Tongue (tissue), 3 donors: ENCODE measurements at places on chromosomes 16 and 17.

DNA sequence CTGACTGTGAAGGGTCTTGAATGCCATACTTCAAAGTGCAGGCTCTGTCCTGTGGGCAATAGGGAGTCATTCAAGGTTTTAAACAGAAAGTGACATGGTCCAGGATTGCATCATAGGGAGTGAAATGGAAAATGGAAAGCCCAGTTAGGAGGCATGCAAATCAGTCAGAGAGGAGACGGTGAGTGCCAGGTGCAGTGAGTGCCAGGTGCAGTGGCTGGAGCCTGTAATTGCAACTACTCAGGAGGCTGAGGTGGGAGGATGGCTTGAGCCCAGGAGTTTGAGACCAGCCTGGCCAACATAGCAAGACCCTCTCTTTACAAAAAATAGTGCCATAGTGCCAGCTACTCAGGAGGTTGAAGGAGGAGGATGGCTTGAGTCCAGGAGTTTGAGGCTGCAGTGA, 35.2 kb upstream of the SIAH1 start:
- no peak for DNase-seq

DNA sequence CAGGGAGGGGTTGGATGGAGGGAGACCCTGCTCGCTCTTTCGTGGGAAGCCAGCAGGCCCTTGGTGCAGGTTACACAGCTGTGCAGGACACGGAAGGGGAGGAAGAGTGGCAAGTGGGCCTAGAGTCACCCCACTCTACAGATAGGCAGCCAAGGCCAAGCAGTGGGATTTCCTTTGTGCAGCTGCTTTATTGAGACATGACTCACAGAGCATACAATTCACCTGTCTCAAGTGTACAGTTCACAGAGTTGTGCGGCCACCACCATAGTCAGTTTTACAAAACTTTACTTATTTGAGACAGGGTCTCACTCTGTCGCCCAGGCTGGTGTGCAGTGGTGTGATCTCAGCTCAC, 91.2 kb upstream of the CIBAR2 start:
- DNase-seq = no peak

DNA sequence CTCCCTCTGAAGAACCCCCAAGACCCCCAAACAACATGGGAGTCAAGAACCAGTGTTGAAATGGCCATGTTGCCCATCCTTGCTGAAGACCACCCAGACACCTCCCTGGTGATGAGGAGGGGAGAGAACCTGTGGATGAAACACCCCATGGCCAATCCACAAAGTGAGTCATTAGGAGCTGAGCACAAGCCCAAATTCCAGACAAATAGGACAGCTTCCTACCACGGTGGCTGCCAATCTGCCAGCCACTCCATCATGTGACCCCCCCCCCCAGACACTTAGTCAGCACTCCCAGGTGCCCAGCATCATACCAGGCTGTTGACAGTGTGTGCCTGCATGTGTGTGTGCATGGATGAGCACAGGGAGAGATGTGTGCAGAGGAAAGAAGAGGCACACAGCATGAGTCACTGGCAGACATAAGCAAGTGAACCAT, 26.4 kb upstream of the RPL38 start:
- DNase-seq = no peak

- DNase-seq = no peak
These were observed 21.4 kb downstream of the KCNJ12 start for GRCh38 chr17:21397341-21398190.

DNA sequence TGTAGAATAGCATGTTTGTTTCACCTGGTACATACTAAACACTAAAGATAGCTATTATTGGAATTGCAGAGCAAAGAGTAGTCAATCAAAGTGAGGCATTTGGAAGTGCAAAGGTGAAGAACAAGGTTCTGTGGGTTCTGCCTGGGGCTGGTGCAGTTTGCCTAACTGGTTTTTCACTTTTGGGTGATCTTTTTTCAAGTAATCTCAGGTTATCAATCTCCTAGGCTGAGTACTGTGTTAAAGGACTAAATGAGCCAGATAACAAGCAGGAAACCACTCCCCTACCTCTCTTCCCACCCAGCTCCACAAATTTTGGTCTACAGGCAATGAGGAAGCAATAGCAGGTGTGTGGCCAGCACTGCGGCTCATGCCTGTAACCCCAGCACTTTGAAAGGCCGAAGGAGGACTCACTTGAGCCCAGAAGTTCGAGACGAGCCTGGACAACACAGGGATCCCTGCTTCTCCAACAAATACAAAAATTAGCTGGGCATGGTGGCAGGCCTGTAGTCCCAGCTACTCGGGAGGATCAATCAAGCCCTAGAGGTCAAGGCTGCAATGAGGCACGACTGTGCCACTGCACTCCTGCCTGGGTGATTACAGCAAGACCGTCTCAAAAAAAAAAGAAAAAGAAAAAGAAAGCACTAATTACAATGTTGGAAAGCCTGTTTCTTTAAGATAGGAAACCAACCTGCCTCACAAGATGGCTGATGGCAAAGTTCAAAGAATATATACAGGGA, 2.0 kb upstream of the NTAN1 start:
- DNase-seq = no peak

- peak; percentile 95 for DNase-seq
These were observed 36.1 kb downstream of the RNF112 start for GRCh38 chr17:19447085-19447583.

DNA sequence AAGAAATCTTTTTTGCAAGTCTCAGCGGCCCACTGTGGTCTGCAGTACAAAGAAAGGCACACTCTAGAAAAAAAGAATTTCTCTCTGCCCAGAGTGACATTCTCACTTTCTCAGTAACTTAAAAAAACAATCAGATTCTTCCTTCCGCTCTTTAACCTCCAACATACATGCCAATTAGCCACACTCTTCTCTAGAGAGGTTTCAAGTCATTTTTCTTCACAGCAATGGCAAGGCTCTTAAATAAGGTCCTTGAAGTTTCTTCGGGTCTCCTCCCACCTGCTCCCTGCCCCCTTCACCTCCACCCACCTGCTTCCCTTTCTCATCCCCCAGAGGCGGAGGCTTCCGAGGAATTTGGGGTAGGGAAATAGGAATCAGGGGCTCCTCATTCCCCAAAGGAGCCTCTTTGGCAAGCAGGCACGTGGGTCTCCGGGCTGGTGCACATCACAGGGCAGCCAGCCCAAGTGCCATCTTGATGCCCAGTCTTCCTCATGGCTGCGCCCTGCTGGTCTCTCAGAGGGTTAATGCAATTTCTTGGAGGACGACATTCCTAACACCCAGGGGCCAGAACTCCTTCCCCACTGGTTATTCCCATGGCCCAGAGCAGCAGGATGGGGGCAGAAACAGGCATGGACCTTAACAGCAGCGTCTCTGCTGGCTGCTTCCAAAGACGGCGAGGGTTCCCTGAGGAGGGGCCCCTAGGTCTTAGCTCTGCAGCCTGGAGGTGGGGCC, 855 bp upstream of the MEOX1 start:
- no peak for DNase-seq

- DNase-seq = no peak
These were observed 6.2 kb downstream of the ENGASE start for GRCh38 chr17:79080761-79081290.

GRCh38 chr17:59534583-59534982, 30.8 kb upstream of the DHX40 start:
- DNase-seq = no peak

DNA sequence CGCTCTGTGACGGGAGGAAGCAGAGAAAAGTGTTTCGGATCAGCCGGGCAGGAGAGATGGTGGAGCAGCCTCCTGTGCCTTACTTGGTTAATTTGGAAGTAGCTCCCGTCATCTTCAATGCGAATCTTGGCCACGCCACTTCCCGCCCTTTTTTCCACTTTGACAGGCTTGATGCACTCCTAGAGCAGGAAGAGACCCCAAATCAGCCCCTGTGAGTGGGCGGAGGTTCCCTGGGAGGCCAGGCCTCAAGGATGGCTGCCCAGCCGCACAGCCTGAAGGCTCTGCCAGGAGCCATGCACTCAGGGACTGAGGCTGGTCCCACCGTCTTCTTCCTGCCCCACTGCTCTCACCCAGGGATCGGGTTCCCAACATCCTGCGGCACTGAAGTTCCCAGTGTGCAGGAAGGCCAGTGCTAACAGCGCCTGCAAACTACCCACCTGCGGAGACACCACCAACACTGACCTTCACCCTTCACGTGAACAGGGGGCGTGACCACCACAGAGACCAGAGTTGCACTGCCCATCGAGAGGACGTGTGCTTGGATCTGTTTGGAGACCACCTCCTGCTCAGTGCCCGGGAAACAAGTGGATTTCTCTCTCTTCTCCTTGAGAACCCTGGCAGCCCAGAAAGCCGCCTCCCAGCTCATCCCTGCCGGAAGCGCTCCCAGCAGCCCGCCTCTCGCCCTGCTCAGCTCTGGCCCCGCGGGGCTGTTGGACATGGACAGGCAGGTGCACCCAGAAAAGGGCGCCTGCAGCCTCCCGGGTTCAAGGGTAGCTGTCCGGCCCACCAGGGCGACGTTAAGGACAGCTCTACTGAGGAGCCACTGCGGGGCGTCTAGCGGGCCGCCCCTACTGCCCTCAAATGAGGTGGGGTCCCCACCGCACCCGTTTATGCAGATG, 988 bp downstream of the CIAO3 start:
- no peak for DNase-seq

DNA sequence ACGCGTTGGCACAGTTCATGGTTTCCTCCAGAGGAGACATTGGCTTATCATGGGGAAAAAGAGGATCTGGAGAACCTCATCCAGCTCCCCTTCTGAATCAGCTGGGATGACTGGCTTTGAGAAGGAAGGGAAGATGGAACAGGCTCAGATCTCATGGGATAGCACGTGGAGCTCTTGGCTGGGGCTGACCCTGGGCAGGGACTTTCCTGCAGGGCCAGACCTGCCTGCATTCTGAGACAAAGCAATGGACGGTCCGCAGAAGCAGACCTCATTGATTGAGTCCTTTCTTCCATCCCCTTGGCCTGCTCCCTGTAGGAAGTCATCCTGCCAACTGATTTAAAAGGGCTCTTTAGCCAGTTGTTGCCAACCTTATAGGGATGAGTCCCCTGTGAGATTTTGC, 26.2 kb downstream of the PLCD3 start:
- no peak for DNase-seq

DNA sequence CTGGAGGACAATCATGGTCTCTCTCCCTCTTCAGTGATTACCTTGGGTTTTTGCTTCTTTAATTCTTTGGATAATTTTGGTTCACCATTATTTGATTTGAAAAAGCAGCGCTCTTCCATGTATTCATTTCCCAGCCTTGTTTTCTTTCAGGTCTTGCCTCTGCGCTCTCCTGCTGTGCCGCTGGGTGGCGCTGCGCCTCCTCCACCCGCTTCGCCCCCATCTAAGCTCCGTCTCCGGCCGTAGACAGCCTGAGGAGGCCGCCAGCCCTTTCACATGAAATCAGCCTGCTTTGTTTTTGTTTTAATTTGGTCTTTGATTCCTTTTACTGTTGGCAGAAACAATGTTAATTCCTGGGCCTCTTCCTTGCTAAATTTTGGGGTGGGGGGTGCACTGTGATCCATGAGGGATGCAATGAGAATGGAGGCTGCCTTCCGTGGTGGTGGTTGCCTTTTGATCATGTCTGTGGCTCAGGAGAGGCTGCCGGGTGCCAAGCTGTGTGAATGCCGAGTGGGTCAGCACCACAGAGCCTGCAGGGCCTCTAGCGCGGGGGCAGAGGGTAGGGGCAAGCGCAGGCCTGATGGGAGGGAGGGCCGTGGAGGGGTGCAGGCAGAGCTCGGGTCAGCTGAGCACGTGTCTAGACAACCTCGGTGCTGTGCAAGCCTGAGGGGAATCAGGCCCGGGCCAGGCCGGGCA, 64.1 kb downstream of the PLD6 start:
- DNase-seq = peak; percentile 68

DNA sequence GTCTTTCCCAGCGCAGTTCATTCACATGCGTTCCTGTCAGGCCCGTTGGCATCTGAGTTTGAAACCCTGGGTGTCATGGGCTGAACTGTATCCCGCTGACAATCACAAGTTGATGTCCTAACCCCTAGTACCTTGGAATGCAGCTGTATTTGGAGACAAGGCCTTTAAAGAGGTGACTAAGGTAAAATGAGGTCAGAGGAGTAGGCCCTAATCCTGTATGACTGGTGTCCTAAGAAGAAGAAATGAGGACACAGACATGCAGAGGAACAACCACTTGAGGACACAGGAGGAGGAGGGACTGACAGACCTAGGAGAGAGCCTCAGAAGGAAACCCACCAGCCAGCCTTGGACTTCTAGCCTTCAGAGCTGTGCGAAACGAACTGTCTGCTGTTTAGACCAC, 33.1 kb downstream of the TRPV2 start:
- no peak for DNase-seq

- DNase-seq = no peak
These were observed 400.0 kb downstream of the SOX9 start for GRCh38 chr17:72520665-72521303.

DNA sequence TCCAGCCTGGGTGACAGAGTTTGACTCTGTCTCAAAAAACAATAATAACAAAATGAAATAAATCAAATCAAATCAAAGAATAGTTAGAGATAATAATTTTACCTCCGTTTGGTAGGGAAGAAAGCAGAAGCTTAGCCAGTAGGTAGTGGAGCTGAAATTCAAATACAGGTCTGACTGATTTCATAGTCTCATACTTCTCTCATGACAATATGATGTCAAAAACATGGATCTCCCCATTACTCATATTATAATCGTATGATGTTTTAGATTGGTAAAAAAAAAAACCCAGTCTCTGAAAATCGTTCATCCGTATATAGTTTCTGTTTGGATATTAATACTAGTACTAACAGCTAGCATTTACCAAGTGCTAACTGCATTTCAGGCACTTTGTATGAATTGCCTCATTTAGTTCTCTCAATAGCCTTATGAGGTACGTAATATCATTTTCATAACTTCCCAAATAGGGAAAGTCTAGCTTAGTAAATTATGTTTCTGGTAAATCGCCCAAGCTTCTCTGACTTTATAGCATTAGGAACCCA, 48.7 kb downstream of the CDH8 start:
- DNase-seq = no peak

- no peak for DNase-seq
These were observed 1736.4 kb downstream of the TP53TG3F start for GRCh38 chr16:35195864-35196216.

- peak; percentile 87 for DNase-seq
These were observed 19.5 kb downstream of the SEC14L1 start for GRCh38 chr17:77160091-77160874.

DNA sequence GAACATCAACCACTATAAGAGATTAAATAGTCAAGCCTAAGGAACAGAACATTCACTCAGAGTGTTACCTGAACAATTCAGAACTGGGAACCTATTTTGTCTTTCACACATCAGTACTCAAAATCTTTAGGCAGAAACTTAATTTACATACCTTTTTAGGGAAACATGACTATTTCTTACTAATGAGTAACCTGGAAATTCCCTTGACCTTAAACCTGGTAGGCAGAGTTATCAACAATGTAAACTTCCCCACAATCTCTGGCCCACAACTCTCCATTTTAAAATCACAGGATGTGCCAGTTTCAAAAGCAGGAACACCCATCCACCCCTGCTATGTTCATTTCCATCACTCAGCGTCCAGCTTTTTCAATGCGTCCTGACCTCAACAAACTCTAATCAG, 132.9 kb upstream of the ANKFN1 start:
- DNase-seq = no peak

DNA sequence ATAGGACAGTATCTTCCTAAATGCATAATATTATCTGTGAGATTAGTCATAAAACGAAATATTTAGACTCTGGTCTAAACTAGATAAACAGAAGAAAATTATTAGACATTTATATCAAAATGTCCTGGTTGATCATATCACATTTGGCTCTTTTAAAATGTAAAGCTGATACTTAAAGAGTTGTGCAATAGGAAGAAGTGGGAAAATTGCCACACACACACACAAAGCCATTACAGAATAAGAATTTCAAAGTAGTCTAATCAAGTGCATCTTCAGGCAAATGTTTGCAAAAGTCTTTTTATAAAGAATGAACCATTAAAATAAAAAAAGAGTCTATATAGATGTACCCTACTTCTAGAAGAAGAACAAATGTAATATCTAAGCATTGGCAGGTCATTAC, 301.7 kb downstream of the KIF2B start:
- no peak for DNase-seq
